Left kidney (tissue), 8 donors: ENCODE measurements at places on chromosomes 7 and 10. TPM values are rescaled to one million over a fixed set of nuclear protein-coding genes. Genes with fewer than 3 reads are reported as not detected.
A peak's percentile ranks its signal among the peaks of the same experiment; 100 is the strongest.

The ALOX5 gene
- 3.5 TPM for polyA plus RNA-seq

DNA sequence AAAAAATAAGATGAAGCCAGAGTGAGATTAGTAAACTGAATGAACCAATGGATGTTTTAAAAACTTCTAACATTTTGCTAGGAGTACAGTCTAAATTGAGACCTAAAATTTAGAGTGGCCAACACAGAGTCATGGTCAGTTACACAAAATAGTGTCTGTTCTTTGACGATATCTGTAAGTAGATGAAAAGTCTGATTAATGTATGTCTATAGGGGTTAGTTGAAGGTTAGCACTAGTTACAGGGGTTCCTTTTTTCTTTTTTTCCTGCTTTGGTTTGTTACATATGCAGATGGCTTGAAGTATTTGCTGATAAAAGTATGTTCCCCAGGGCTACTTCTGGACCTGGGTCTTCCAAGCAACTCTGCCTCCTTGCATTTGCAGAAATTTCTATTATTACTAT is 90.1 kb upstream of the MTPN start:
- no peak for DNase-seq

GRCh38 chr7:47497367-47498096 is 84.4 kb downstream of the TNS3 start:
- DNase-seq, result no peak

- DNase-seq, result no peak
Measured at GRCh38 chr7:135665042-135665441, 2.7 kb downstream of the STMP1 start.

DNA sequence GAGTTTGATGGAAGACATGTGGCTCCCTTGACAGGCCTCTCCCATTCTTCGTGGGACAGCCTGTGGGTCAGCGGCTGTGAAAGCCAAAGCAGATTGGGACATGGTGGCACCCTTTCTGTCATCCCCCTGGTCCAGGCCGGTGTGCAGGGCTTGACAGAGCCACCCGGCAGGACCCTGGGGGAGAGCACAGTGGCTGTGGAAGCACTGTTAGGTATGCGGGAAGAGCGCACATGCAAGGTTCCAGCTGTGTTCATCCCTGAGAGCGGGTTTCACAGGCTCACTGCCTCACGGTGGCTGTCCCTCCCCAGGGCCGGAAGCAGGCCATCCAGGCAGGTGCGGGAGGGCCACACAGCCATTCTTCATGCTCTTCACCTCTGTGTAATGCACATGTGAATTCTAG is 29.8 kb downstream of the SHH start:
- DNase-seq, result no peak

- no peak for DNase-seq
Measured at GRCh38 chr10:130025811-130026485, 61.9 kb upstream of the EBF3 start.

The FZD1 gene
- polyA plus RNA-seq, result 53.5 TPM

The ANKRD26 gene
- polyA plus RNA-seq, result 23.1 TPM

- DNase-seq, result no peak
Measured at GRCh38 chr10:132368881-132369635, 27.9 kb upstream of the PWWP2B start.

The INPP5A gene
- polyA plus RNA-seq, result 31.3 TPM

DNA sequence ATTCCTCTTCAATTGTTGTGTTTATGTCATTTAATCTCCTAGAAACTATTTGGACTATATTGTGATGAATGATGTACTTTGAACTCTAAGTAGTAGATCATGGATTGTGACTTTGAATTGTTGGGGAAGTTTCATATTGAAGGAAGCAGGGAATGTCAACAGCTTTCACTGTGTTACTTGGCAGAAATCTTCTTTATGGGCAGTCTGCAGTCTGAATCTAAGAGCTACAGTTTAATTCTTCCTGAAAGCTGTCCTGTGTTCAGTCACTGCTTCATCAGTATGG is 91.6 kb downstream of the PPP1R9A start:
- peak; percentile 73 for DNase-seq

- no peak for DNase-seq
Measured at GRCh38 chr10:133422807-133423771, 1.3 kb downstream of the SPRN start.

- no peak for DNase-seq
Measured at GRCh38 chr10:71584902-71585563, 134.5 kb downstream of the C10orf105 start.

- DNase-seq, result no peak
Measured at GRCh38 chr7:25424113-25424512, 195.8 kb upstream of the NPVF start.

GRCh38 chr7:142628945-142629344 is 120.3 kb upstream of the PRSS1 start:
- DNase-seq, result no peak

The PRKG1 gene
- polyA plus RNA-seq, result 14.9 TPM

DNA sequence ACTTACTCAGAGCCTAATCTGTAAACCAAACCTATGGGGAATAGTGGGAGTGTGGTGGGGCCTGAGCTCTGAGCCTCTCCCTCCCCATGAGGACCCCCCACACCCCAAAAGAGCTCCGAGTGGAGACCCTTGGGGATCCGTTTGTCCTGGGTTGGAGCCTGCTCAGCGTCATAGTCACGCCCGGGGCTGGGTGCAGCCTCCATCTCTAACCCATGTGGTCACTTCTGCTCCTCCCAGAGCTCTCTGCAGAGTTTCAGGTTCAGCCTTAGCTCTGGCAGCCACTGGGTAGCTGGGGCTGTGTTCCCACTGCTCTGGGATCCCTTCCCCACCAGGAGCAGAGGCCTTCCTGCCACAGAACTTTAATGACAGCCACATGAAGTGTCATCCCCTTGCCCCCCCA is 25.9 kb downstream of the PFKFB3 start:
- DNase-seq, result no peak

DNA sequence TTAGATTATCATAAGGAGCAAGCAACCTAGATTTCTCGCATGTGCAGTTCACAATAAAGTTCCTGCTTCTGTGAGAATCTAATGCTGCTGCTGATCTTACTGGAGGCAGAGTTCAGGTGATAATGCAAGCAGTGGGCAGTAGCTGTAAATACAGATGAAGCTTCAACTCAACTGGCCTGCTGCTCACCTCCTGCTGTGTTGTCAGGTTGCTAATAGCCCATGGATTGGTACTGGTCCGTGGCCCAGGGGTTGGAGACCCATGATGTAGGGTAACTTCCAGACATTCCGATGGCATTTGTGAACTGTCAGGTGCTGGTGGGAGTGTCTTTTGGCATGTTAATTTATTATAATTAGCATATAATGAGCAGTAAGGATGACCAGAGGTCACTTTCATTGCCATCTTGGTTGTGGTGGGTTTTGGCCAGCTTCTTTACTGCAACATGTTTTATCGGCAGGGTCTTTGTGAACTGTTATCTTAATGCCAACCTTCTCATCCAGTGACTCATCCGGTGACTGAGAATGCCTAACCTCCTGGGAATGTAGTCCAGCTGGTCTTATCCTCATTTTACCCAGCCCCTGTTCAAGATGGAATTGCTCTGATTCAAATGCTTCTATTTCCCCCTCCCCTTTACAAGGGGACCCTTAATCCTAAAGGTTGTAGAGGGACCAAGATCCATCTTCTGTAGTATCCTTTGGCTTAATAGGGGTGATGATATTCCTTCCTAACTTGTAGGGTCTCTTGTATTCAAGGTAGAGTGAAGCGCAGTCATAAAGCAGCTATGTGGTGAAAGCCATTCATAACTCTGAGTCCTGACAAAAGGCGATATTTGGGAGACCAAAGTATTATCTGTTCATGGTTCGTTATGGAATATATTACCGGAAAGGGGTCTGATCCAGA is 165.8 kb downstream of the CCSER2 start:
- no peak for DNase-seq

The LBX1 gene
- polyA plus RNA-seq, result not detected

GRCh38 chr10:111556666-111557065 is 479.8 kb downstream of the ADRA2A start:
- no peak for DNase-seq

DNA sequence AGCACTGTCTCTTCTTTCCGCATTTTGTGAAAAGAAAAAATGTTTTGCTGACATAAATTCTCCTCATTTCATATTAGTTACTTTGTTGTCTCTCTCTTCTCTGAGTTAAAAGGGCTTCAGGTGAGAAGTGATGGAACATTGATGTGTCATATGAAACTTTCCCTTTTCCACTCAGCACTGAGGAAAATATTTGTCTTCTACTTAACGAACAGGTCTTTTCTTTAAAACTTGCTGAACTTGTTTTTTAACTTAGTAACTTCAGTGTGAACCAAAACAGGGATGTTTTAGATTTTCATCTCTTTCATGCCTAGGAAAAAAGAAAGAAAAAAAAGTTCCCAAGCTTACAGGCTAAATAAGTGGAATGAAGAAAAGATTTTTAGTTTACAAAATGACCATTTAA is 19.0 kb upstream of the TSPAN12 start:
- DNase-seq, result no peak

The XRCC2 gene
- polyA plus RNA-seq, result 14.9 TPM

DNA sequence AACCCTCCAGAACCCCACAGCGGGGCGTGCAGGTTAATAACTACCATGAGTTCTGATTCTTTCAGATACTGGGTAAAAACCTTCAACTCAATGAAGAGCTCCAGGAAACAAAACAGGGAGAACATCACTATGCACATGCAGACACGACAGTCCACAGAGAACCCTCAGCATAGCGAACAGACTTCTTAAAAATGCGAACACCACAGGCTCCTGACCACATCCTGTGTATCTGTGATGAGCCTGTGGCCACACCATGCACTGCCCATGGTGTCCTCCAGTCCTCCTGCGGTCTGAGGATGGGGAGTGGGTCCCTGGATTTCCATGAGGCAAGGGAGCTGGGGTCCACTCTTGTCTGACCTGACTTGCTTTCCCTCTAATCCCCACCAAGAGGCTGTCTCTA is 107.2 kb downstream of the COBL start:
- no peak for DNase-seq

- no peak for DNase-seq
Measured at GRCh38 chr10:124117511-124117785, 24.1 kb upstream of the CHST15 start.

GRCh38 chr10:69329721-69330178 is 51.5 kb downstream of the HK1 start:
- DNase-seq, result no peak

DNA sequence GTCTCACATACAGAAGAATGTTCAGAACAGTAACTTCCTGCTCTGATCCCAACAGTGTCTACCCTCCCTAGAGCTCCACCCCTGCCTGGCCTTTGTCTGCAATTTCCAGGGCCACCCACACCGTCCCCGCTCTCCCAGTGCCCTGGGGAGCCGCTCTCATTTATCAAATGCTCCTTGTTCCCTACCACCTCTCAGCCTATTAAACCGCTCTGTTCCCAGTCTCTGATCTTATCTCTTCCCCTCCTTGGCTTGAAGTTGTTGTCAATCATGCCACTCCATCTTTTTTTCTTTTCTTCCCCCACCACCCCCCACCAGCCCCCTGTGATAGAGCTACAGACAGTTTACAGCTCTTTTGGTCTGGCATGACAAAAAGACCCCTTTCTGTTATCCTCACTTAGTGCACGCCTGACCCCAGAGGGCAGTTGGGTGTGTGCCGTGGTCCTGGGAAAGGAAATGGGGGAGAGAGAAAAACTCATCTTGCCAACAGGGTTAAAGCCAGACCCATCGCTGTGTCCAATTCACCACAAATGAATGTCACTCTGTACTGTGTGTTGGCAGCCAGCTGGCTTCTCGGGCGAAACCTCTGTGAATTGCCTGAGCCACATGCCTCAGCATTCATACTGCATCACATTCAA is 28.8 kb upstream of the HECTD2 start:
- no peak for DNase-seq

The CTNNA3 gene
- polyA plus RNA-seq, result 4.3 TPM

GRCh38 chr10:116178086-116178605 is 94.9 kb downstream of the GFRA1 start:
- DNase-seq, result no peak

The RAB19 gene
- polyA plus RNA-seq, result 2.9 TPM

DNA sequence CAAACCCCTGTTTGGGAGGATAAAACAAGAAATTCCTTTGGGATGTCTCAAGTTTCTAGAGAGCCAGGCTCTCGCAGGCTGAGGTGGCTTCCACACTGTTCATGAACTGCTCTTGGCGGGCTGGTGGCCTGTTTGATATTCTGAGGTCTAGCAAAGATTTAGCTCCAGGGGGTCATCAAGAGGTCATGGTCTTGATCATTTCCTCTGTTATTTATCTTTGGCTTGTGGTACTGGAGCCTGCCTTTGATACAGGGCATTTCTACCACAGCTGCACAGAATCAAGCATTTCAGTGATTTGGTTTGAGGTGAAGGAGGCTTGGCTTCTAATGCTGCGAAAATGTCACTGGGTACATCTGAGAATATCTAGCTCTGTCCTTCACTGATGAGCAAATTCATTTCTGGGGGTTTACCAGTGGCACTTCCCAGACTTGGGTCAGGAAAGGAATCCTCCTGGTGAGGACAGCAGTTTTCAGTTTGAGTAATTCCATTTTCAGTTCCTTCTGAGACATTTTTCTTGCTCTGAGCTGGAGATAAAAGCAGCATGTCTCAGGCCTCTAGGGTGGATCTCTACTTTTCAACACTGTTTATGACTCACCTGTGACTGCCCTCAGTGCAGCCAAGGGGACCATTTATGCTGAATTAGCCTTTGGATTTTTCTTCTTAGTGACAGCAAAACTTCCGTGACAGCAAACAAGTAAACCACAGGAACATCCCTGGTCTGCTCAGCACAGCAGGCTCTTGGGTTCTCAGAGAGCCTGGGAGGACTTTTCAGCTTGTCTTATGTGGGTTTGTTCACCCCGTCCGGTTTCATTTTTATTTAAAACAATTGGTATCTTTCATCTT is 312.0 kb downstream of the RNLS start:
- DNase-seq, result no peak

The SPDYE2 gene
- 14.8 TPM for polyA plus RNA-seq
